Amygdala (tissue), 56 donors: ENCODE measurements at places on chromosomes 7 and 10.
A peak's percentile ranks its signal among the peaks of the same experiment; 100 is the strongest.

DNA sequence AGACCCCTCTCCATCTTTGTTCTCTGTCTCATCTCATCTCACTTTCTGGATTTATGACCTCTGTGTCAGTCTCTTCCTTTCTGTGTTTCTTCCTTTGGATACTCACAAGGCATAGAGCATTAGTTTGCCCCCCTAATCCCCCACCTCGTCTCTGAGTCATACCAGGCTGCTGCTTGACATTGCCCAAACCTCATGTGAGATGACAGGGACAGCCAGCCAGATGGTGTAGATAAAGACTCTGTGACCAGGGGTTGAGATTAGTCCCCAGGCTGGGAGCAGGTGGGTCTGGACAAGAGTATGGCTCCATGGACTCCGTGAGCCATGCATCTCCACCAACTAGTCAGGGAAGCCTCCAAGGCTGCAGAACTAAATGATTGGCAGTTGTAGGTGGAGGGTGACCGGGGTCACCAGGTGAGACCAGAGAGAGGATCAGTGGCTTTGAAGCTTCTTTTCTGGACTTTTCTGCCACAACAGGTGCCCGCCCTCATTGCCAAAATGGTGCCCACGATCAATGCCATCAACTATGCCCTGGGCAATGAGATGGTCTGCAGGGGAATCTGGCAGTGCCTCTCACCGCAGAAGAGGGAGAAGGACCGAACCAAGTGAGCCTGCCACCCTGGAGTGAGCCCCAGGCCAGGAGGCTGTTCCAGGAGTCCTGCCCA, 13.3 kb downstream of the RGR start:
- DNase-seq = no peak

DNA sequence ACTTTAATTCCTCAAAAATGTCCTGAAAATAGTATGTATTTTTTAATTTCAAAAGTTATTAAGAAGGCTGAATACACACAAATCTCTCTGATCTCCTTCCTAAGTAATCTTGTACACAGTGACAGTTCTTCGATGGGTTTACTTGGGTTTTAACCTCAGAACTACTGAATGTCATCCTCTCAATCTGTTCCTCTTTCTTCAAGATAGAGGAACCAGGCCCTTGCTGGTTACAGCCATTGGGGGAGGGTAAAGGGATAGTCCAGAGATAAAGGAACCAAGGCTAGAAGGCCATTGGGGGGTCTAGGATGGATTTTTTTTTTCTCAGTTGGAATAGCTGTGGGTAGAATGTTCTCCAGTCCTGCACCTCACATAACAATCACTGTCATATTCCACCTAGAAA, 224.9 kb downstream of the SKIDA1 start:
- DNase-seq = no peak

DNA sequence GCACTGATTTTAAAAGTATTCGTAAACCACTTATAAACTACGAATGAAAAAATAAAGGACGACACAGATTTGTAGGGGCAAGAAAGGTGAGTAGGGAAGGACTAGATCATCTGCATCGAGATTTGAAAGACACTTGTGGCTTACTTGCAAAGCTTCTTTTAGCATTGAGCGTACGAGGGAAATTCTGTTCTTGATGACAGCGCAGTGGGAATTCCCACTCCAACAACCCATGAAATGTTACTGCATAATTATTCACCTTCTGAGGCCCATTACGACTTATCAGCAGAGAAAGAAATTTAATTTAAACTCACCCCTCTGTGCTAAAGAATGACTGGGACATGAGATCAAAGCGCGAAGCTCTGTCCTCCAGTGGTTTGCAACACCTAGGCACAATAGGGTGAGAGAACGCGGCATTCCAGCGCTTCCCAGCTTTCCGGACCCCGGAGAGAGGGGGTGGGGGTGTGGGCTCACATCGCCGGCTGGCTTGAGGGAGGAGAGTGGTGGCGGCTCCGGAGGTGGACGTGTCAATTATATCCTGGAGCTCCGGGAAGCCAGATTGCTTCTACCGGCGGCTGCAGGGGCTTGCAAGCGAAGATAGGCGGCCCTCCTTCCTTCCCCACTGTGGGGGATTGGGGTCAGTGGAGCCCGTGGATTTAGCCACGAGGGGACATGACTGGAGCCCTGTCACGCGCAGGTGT, 10.3 kb downstream of the SP8 start:
- no peak for DNase-seq

DNA sequence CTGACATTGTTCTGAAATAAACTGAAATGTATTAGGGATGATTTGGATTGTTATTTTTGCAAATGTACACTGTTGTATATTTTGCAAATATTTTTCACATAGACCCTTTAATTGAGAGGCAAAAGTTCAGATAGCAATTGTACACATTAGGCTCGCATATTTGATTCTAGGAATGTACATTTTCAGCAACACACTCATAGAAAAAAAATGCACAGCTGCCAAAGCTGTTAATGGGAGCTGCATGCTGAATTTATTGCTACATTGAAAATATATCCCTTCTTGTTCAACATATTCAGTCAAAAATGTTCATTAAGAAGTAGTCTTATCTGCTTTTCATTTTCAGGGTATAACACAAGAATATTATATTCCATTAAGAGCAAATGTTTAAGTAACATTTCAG, 512.9 kb downstream of the ATRNL1 start:
- no peak for DNase-seq

DNA sequence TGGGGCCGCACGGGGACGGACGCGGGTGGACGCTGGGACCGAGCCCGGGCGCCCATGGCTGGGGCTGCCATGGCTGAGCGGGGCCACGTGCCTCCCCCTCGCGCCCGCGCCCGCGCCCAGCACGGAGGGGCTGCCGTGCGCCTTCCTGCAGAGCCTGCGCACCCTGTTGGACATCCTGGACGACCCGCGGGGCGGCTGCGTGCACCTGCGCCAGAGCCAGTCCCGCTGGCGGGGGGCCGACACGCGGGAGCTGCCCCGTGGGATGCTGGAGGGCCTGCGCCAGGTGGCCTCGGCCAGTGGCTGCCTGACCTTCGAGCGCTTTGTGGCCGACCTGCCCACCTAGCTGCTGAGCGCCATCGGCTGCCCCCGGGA, 72.5 kb upstream of the KCTD7 start:
- no peak for DNase-seq

GRCh38 chr7:1508277-1508758, 4.1 kb upstream of the INTS1 start:
- no peak for DNase-seq

GRCh38 chr7:54541669-54542625, at the start of gene VSTM2A:
Gene VSTM2A (plus strand): TSS chr7:54542375. CDS start chr7:54542731, 356 bp downstream.
- peak; percentile 53 for DNase-seq

GRCh38 chr10:128373071-128373749, 247.0 kb upstream of the MKI67 start:
- no peak for DNase-seq

DNA sequence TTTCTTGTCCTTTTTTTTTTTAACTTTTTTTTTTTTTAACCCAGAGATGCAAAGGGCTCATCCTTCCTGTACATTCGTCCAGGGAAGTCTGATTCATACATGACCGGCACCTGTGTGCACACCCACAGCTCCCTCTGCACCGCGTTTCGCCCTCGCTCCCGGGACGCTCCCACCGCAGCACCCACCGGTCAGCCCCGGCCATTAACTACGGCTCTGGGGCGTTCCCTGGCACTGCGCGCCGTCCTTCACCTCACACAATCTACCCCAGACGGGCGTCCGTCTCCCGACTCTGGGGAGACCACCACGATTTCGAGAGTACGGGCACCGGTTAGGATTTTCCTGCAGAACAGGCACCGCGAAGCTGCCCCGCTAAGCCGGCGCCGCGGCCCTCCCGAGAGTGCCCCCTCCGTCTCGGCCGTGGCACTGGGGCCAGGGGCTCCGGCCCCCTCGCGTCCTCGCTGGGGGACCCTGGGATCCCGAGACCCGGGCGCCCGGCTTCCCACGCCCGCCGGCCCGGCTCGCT, 452 bp downstream of the ATE1 start:
- no peak for DNase-seq

DNA sequence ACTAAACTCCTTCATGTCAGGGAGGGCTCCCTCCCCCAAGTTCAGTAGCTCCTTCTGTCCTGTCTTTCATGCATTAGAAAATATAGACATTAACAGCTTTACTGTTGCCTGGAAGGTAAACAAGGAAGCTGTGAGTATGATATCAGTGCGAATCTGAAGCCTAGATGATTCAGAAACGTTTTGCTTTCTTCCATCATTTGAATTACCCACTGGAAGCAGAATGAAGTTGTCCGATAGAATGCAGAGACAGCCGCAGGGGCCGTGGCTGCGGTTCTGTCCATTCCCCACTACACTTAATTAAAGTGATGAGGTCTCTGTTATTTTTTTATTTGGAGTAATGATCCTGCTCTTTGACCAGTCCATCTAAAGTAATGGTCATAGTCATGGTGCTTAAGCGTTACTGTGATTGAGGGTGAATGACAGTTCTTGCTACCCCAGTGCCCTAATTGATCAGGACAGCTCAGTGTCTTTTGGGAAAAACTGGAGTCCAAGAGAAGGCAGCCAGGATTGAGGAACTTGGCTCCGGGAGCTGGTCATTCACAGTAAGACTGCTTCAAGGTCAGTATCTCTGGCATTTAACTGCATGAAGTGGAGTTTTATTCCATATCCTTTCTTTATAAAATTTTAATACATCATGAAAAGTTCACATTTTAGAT, 69.9 kb downstream of the PTPRE start:
- DNase-seq = no peak

- no peak for DNase-seq
Observed at GRCh38 chr10:6200734-6201515, 1.8 kb upstream of the PFKFB3 start.

GRCh38 chr10:13271552-13272163, 28.2 kb downstream of the PHYH start:
- peak; percentile 12 for DNase-seq

GRCh38 chr10:113616244-113617074, 47.4 kb downstream of the NRAP start:
- no peak for DNase-seq

GRCh38 chr7:92586841-92587240, 3.3 kb downstream of the FAM133B start:
- no peak for DNase-seq

GRCh38 chr10:23069019-23069815, 26.2 kb upstream of the MSRB2 start:
- DNase-seq = no peak

DNA sequence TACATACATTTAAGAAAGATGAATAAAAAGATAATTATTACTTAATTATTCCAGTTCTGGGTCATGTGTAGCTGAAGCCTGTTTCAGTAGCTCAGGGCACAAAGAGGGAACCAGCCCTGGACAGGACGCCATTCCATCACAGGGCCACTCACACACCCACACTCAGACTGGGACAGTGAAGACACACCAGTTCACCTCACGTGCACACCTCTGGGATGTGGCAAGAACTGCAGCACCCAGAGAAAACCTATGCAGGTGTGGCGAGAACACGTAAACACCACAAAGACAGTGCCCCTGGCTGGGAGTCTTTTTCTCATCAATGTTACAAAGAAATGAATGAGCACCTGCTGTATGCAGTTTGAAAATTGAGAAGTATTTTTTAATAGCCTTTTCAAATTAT, 1.6 kb upstream of the IDI1 start:
- DNase-seq = no peak
